ENCODE measurements at places on chromosomes 6 and 20.

DNA sequence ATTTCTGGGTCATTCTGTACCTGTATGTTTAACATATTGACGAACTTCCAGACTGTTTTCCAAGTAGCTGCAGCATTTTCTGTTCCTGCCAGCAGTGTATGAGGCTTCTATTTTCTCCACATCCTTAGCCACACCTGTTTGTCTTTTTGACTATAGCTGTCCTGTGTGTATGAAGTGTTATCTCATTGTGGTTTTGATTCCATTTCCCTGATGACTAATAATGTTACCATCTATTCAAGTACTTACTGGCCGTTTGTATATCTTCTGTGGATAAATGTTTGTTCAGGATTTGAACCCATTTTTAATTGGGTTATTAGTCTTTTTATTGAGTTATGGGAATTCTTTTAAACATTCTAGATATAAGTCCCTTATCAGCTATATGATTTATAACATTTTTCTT lies 95.2 kb downstream of the JAG1 start:
- no peak for DNase-seq

DNA sequence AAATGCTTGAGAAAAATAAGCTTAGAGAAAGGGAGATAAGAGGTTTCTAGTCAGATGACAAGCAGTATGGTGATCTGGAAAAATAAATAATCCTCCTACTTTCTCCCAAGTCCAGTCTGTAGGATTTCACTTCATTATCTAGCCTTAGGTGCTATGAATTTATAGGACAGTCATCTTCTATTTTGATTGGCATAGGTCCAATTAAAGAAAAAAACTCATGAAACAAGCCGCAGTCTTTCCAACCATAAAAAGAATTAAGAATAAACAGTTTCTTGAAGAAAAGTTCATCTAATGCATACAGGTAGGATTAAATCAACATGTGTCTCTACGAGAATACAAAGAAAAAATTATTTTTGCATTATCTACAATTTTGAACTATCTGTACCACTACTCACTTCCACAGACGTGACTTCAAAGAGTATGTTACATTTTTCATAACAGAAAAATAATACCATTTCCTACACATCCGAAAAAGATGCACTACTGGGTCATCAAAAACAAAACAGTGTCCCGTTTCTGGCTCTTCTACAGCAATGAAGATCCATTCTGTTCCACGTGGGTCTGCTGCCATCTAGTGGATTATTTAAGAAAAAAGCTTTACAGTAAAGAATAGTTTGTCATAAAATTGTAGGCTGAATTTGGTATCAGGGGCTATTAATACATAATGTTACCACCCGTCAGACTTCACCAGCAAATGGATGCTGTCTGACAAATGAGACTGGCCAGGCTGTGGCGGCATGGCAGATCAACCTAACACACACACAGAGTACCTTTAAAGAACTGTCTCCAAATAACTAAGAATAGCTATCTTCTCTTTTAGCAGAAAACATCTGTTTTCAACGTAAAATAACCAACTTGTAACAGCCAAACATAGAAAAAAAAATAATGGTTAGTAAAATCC lies 28.9 kb downstream of the STX7 start:
- peak; percentile 4 for DNase-seq

DNA sequence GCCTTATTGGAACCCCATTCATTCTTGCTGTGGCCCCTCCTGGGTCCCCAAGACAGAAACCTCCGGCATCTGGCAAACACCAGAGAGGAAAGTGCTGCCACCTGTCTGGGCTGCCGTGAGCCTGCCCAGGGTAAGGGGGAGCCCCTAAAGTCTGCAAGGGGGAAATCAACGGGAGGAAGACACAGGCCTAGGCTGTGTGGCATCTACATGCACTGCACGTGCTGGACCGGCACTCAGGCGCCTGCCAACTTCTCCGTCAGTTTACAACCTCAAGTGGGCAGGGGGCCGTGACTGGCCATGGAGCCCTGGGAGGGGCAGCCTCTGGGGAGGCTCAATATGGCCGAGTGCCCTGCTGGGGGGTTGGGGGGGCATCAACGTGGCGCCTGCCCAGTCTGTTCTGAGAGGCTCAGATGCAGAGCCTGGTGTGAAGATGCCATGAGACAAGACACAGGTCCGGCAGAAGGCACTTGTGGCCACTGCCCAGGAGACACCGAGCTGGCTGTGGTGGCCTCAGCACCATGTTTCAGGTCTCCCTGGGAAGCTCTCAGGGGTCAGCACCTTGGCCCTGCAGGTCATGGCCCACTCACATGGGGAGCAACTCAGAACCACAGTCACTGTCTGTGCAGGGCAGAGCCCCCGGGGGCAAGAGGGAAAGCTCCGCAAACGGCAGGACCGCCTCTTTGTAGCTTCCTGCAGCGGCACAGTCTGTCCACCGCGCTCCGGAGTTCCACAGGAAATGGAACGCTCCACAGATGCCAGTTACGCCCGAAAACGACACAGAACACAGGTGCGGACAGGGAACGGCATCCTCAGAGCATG lies 8.4 kb downstream of the UCKL1 start:
- no peak for DNase-seq

DNA sequence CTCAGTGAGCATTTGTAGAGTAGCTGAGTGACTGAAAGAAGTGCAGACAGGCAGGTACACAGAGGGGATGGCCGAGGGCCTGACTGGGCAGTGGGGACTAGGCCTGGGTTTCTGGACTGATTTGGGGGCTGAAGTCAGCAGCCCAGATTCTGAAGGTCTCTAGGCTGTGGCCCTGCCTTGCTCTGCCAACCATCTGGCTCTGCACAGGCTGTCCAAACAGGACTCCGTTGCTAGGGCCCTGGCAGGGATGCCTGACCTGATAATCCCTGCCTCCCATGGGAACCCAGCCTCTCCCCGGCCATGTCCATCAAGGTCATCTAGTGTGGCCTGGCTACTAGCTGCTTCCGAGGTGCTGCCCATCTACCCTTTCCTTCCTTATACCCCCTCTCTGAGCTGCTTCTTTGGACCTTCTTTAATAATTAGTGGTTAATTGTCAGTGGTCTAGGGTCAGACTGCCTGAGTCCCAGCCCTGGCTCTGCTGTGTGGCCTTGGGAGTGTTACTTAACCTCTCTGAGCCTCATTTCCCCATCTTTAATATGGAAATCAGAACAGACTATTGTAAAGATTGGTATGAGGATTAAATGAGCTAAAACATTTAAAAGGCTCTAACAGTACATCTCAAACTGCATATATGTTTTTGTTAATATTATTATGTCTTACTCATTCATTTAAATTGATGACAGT lies 137.9 kb downstream of the VEGFA start:
- DNase-seq = no peak

DNA sequence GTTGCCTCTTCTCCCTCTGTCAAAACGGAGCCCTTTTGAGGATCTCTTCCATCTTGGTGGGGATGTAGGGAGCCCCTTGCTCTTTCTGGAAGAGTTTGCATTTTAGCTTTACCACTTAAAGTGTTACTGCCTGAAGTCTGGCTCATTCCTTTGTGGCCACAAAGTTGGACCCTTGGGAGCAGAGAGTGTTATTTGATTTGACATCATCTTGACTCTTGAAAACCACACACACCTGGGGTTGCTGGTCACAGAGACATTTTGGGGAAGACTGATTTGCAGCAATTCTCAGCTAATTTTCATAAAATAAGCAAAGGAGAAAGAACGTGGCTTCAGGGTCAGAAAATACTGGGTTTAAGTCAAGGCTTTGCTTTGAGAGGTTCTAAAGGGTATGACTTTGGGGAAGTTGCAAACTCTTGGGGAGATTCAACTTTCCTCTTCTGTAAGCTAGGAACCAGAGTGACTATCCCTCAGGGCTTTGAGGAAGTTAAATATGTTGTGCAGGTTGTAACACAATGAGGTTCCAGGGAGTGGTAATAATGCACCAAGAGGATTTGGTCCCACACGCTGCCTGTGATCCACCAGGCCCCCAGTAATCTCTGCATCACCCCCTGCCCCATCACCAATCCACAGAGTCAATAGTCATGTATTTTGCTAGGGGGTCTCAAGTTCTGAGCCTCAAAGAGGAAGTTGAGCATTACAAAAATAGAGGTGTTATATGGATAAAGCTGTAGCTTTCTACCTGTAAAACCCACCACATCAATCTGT lies 141.6 kb upstream of the SLC24A3 start:
- no peak for DNase-seq

DNA sequence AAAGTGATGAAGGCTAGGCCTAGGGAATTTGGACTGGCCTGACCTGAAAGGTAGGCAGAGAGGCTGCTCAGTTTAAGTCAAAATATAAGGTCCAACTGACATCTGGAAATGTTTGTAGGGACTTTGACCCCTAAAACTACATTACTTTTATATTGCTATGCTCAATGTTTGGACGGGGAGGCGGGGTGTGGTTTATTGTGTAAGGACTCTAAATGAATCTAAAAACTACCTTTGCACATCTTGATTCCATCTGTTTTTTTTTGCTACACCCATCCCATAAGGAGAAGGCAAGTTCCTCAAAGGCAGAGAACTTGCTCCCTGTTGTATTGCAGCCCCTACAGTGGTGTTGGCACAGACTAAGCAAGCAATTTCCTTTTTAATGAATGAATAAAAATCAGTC lies 227.1 kb downstream of the HACE1 start:
- DNase-seq = no peak

GRCh38 chr6:63844287-63844686 lies 208.7 kb downstream of the PHF3 start:
- no peak for DNase-seq

- no peak for DNase-seq
Observed at GRCh38 chr20:62987114-62987513, 19.6 kb downstream of the BHLHE23 start.

DNA sequence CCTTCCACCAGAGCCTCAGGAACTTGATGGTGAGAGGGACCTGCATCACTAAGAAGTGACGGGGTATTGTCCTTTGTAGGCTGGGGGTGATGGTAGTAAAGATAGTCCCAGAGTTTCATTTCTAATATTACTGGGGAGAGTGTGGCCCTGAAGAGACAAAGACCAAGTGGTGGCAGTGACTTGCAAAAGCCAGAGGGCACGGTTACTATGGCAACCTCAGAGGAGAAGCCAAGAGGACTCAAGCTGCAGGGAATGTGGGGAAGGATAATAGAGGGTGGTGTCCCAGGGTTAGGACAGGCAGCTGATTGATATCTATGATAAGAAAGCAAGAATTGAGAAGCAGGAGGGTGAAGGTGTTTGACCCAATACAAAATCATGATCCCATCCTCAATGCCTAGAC lies 42.5 kb downstream of the HLA-G start:
- DNase-seq = no peak

- DNase-seq = no peak
Observed at GRCh38 chr6:169254456-169255316, 1.0 kb upstream of the THBS2 start.

- DNase-seq = no peak
Observed at GRCh38 chr20:36085686-36086267, 68.8 kb upstream of the EPB41L1 start.
